ENCODE measurements at places on chromosomes 3 and 15.

DNA sequence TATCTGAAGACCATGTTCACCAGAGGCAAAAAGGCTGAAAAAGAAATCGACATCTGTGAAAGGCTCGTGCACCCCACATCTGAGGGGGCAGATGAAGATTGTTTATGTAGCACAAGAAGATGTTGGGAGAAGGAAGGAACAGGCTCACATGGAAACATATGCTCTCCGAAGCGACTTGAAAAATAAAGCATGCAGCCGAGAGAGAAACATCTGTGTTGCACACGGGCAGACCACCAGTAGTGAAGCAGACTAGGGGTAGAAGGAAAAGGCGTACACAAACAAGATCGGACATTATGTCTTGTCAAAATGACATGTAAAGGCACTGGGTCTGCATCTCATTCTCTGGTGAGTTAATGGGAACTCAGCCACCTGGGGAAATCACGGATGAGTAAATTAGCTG is 356.5 kb downstream of the ZIC4 start:
- DNase-seq: peak; percentile 15

DNA sequence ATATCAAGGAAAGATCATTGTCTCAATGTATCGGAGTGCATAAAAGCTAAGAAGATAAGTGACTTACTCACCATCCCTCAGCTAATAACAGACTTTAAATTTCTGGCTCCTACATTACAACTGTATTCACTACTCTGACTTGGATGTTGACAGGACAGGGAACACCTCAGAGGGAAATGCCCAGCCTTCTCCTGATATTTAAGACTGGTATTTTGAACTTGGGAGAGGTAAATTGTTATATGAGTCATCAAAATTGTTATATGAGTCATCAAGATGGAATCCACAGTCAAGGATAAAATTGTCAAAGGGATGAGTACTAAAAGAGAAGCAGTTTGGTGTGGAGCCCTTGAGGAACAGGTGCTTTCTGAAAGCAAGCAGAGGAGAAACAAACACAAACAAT is 961.4 kb downstream of the VGLL3 start:
- DNase-seq: no peak

GRCh38 chr3:197183582-197183981 is 114.8 kb downstream of the DLG1 start:
- no peak for DNase-seq

DNA sequence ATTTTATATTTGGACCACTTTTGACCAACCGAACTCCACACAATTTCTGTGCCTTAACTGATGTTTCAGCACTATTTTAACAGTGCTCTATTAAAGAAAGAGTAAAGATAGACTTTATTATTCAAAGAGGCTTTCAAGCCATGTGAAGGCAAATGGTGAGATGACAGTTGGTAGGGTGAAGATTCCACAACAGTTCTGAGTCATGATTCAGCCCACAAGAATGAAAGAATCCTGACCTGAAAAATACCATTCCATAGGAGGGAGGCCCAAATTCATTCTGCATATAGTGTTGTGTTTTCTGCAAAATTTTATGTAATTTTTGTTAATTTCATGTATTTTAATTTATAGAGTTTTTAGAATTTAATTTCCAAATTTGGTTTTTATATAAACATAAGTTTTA is 135.6 kb upstream of the STAC start:
- DNase-seq: peak; percentile 63

- DNase-seq: no peak
Observed at GRCh38 chr3:187594272-187594671, 75.9 kb downstream of the SST start.

DNA sequence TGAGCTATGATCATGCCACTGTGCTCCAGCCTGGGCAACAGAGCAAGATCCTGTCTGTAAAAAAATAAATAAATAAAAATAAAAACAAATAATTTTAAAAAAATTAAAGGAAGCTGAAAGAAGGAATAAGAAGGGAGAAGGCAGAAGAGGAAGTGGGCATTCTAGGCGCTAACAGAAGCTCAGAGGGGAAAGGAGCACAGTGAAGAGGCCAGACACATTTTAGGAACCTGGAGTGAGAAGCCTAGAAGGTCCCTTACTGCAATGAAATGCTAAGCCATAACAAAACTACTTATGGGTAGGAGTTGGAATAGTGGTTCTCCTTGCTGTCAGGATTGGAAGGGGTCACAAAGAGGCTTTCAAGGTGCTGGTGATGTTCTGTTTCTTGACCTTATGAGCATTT is 64.0 kb downstream of the ITGB5 start:
- DNase-seq: no peak

Measured in fibroblast of skin of right quadriceps (primary cell).